ENCODE measurements at places on chromosomes 13 and 19.

DNA sequence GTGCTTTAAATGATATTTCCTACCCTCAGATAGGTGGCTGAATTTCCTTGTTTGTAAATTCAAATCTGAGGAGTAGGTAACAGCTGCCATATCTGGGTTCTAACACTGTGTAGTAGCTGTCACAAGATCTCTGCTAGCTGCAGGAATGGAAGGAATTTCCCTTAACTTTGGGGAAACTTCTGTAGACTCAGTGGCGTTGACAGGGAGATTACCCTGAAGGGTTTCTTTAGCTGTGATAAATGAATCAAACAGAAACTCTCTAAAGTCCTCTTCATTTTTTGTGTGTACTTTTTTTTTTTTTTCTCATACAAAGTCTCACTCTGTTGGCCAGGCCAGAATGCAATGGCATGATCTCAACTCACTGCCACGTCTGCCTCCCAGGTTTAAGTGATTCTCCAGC, 5.3 kb upstream of the EPSTI1 start:
- DNase-seq: no peak

DNA sequence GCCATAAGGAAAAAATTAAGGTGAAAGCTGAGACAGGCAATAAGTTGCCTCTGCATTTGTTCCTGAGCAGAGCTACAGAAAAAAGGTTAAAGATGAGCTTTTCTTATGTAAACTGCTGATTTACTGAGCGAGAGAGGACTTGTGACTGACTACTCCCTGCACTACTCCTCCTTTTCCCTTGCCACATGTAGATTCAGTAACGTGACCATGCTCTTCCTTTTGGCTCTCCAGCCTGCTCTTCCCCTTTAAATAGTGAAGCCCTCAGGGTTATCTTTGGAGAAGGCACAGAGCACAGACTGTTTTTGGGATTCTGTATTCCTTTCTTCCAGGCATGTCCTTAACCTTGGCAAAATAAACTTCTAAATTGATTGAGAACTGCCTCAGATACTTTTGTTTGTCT, 630.2 kb downstream of the UQCRFS1 start:
- no peak for DNase-seq

DNA sequence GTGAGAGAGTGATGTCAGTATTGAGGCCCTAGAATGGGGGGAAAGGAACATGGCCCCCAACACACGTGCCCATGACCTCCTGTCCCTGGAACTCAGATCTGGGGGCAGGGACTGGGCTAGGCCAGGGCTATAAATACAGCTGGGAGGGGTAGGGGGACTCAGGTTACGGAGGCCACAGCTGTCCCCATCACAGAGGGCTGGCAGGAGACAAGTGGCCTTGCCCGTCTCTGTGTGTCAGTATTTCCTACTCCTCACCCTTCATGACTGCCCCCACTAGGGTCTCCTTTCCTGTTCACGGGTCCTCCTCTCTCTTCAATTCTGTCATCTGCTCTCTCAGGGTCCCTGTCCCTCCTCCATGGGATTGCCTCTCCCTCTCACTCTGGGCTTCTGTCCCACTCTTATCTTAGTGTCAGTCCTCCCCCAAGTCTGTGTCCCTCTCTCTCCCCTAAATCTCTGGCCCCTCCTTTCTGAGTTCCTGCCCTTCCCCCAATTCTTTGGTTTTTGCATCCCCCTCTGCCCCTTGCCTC, 687 bp upstream of the HRC start:
- no peak for DNase-seq

- DNase-seq: no peak
These were observed 249.7 kb upstream of the IRS2 start for GRCh38 chr13:110036060-110036459.

DNA sequence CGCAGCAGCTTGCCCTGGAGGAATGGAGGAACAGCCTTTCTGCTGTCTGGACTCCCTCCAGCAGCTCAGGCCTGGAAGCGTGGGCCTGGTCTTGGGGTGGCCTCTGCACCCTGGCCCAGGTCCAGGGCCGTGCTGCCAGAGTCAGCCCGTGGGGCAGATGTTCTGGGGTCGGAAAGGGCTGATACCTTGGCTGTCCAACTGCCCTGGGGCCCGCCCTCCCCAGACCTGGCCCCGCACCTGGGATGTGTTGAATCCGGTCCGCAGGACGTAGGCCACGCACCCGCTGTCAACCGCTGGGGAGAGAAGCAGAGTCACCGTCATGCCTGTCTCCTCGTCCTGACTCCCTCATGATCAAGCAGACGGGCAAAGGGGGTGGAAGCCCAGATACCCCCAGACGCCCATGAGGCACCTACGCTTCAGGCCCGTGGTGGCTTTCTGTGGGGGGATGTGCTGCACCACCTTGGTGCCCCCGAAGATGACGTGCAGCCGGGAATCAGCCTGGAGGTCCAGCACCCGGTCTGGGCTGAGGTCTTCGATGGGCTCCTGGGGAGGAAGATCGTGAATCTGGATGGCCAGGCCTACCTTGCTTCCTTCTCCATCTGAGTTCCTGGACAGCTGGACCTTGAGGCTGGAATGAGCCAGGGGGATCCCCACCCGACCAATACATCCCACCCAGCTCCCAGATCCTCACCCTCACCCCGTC, 7.7 kb downstream of the ATP13A1 start:
- no peak for DNase-seq

DNA sequence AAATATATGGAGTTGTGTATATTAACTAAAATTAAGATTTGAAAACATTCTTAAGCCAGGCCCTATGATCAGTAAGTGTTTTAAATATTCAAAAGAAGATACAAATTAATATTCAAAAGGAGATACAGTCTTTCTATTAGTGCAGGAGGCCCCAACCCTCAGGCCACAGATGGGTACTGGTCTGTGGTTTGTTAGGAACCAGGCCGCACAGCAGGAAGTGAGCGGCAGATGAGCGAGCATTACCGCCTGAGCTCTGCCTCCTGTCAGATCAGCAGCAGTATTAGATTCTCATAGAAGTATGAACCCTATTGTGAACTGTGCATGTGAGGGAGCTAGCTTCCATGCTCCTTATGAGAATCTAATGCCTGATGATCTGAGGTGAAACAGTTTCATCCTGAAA, 232.9 kb downstream of the FOXO1 start:
- peak; percentile 8 for DNase-seq

GRCh38 chr13:72805676-72806346, 23.9 kb downstream of the PIBF1 start:
- no peak for DNase-seq

GRCh38 chr13:113001241-113002140, 32.5 kb downstream of the MCF2L start:
- no peak for DNase-seq

DNA sequence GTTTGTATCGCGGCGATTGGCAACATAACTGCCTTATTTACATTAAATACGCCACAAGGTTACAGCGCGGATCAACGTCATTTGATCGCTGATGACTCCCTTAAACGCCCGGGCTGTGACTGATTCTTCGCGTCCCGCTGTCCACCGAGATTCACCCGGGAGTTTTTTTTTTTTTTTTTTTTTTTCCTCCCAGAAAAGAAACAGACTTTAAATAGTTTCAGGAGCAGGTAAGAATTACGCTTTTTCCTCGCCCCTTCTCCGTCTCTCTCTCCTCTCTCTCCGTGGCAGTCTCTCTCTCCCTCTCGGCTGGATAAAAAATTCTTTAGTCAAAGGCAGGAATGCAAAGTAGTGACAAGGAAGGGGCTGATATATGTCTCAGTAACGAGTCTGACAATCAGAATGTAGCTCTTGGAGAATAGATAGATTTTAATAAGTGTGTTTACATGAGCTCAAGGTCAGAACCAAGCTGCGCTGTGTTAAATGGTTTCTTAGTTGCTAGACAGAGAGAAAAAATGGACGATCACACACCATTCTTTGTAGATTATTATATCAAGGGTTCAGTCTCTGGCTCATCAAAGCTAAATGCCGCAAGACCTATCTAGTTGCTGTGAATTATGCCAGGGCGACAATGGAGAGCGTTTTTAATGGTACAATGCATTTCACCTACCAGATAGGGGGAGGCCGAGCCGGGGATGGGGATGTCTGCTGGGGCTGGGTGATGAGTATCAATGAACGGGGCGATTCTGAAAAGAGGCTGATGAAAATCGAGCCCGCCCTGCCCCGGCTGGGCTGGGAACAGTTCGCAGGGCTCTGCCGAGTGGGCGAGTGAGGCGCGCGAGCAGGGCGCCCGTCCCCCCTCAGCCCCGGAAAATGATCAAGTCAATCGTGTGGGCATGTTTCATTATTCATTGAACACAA, 147.2 kb upstream of the ZNF536 start:
- DNase-seq: no peak

DNA sequence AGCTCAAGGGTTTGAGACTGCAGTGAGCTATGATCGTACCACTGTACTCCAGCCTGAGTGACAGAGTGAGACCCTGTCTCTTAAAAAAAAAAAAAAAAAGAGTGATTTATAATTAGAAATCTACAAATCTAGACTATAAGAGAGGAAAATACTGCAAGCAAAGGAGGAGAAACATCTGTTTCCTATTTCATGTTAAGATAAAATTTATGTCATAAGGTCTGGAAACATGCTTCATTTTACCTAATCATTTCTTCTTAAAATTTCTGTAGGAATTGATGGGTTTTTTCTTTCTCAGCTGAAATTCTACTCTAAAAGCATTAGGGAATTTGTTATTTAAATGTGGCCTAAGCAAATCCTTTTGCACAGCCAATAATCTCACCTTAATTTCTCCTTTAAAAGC, 53.2 kb downstream of the C13orf42 start:
- DNase-seq: no peak

DNA sequence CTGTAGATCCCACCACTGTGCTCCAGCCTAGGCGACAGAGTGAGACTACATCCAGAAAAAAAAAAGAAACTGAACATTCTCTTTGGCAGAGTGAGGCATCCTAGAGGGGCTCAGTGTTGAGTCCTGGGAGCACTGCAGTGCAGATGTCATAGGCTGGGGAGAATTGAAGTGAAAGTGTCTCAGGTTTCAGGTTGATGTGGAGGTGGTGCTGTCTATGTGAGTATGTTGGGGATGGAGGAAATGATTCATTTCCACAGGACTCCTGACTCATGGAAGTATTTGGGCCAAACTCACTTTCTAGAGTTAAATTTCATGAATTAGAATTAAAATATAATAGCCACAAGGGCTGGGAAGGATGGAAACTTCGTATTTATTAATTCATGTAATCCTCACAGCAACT, 134.4 kb upstream of the TSC22D1 start:
- DNase-seq: no peak

- no peak for DNase-seq
These were observed 15.4 kb upstream of the RAB20 start for GRCh38 chr13:110576736-110577476.

GRCh38 chr19:49340069-49340864, 5.1 kb downstream of the CD37 start:
- DNase-seq: no peak

DNA sequence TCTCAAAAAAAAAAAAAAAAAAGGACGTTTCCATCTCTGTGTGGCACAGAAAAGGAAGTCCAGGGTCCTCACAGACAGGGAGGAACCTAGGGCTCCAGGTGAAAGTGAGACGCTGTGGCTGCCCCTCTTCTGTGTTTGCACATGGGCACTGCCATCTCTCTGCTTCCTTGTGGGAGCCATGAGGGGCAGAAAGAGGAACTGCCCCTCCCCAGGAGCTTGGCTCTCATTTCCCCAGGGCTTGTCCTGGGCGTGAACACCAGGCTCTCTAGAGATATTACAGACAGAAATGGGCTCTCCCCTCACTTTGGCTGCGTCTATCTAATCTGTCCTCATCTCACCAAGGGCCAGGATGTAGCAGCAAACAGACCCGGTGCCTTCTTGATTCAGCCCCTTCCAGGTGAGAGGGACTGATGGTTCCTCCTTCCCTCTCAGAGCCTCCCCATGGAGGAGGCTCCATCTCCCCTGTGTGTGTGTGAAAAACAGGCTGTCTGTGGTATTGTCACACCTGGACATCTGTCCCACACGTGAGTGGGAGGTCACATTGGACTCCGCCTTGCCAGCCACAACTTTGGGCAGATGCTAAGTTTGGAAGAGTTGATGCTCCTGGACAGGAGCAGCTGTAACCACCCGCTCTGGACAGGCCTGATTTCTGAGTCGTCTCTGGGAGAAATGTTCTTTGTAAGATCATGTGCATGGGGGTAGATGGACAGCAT, 840 bp upstream of the LILRA4 start:
- no peak for DNase-seq

GRCh38 chr13:94128430-94128829, 351.1 kb downstream of the DCT start:
- no peak for DNase-seq

DNA sequence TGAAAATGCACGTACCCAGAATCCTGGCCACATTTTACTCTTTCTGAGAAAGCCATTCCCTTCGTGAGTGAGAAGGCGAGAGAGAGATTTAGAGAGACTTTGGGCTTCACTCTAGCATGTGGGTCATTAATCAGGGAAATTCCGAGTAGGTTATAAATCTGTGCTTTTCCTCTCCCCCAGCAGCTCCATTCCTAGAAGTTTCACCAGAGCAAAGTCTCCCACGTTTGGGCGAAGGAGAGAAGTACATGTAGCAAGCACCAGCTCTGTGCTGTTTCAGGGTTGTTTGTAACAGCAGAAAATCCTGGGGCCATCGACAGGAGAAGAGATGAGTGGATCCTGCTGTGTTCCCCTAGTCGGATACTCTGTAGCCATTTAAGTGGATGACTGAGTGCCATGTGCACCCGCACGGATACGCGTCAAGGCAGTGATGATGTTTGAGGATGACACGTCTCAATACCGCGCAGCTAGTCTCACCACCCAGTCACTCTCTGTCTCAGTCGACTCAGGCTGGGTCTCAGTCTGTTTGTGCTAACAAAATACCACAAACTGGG, 131.8 kb upstream of the PEG3 start:
- no peak for DNase-seq

DNA sequence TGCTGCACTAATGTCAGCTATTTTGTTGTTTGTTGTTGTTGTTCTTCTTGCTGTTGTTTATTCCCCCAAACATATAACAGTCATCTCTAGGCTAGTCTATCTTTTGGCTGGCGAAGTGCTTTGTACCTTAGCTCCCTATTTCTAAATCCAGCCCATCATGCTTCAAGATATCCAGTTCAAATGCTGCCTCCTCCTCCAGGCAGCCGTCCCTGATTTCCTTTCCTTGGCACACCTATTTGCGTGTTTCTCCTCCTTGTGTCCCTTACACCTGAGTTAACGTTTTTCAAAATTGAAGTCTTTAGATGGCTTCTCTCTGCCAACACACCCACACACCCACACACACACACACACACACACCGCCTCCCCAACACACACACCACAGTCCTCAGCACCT, 25.5 kb downstream of the INSR start:
- DNase-seq: no peak

GRCh38 chr19:511101-511851, 4.0 kb downstream of the TPGS1 start:
- peak; percentile 66 for DNase-seq

DNA sequence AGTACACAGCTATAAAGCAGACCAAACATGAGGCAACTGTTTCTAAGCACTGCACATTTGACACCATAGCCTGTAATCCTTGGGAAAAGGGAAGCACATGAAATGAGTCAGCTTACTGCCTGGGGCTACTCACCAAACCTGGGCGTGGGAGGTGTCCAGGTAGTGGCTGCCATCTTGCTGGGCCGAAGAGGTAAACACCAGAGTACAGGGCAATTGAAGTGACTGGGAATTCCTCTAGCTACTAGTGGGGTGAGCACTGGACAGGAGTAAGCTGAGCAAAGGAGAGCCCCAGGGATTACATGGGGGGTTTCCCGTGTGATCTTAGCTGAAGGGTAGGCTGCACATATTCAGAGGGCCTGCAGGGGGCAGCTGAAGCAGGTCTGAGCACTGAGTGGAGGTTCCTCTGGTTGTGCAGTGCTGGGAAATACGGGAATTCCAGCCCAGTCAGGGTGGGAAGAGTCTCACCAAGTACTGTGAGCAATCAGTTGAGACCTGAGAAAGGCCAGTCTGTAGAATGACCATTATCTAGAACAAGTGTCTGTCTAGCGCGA, 140.5 kb downstream of the SLC7A1 start:
- no peak for DNase-seq
